NCI-H1694 (cell line): ENCODE measurements at places on chromosomes 6 and 20.

DNA sequence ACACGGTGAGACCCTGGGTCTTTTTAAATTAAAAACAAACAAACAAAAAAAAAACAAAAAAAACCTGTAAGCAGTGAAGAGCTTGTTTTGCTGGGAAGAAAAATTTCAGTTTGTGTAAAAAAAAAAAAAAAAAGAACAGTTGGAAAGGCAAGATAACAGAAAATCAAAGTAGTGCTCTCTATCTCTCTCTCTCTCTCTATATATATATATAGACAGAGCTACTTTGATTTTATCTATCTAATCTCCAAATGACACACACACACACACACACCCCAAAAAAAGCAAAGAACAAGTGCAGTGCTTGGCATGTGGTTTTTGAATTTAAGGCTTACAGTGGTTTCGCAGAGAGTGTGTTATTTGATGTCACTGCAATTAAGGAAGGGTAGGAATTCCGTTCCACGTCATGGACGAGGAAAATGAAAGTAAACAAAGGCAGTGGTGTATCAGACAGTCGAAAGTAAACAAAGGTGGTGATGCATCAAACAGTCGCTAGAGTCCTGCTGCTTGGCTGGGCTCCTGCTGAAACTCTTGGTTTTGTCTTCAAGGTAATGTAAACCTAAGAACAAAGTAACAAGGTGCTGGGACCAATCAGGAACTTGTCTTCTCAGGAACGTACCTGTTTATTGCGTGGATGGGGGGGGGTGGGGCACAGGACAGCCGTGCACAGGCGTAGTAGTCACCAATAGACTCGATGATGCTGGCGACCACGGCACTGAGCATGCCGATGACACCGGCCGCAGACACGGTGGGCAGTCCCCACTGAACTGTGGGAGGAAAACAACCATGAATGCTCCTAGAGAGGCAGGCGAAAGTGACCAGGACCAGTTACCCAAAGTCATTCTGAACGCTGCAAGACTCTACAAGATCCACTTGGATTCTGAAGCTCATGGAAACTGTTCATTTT lies 131.8 kb downstream of the SLC23A2 start:
- DNase-seq = no peak

DNA sequence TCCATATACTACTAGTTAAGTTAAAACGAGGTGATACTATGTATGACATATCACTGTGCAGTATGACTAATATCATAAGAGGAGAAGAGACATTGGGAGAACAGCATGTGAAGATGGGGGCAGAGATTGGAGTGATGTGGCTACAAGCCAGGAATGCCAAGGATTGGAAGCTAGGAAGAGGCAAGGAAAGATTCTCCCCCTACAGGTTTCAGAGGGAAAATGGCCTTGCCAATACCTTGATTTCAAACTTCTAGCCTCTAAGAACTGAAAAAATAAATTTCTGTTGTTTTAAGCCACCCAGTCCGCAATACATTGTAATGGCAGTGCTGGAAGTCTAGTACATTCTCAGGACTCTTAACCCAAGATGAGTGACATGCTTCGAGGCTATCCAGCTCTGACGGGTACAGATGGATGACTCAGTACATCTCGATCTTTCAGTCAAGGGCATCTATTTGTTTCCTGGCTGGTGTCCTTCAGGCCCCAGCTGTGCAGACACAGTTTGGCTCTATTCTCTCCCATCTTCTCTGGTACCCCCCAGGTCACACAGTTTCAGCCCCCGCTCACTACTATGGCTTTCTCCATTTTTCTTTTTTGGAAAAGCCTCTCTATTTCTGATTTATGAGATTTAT lies 55.5 kb upstream of the THEMIS start:
- no peak for DNase-seq

- peak; percentile 17 for DNase-seq
Measured at GRCh38 chr20:13458860-13459451, 179.8 kb downstream of the TASP1 start.

- DNase-seq = no peak
Measured at GRCh38 chr6:122289762-122290539, 109.5 kb upstream of the HSF2 start.

- no peak for DNase-seq
Measured at GRCh38 chr6:30463651-30464618, 25.4 kb upstream of the HLA-E start.

DNA sequence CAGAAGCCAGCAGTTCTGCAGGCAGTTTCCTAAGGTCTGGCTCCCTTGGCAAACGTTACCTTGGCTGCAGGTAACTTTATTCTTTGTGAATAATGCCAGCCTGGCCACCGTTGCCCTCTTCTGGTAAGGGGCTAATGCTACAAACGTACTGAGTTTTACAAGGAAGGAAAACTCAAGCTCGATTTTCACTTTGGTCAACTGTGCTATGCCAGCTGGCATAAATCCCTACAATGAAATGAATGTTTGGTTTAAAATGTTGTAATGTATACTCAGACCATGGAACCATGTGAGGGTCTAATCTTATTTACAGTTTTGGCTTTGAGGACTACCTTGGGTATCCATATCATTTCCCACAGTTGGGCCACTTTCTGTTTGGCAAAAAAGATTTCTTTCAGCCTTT lies 101.4 kb downstream of the SLX4IP start:
- no peak for DNase-seq

- no peak for DNase-seq
Measured at GRCh38 chr20:31594558-31595379, 10.3 kb upstream of the ID1 start.
